ENCODE measurements at places on chromosomes 4 and X.

GRCh38 chr4:52643785-52644244, 15.3 kb downstream of the USP46 start:
- DNase-seq = peak; percentile 17

- DNase-seq = no peak
Observed at GRCh38 chrX:3653111-3653510, 60.3 kb downstream of the PRKX start.

GRCh38 chr4:82230306-82230705, 143.5 kb downstream of the HNRNPD start:
- DNase-seq = no peak

DNA sequence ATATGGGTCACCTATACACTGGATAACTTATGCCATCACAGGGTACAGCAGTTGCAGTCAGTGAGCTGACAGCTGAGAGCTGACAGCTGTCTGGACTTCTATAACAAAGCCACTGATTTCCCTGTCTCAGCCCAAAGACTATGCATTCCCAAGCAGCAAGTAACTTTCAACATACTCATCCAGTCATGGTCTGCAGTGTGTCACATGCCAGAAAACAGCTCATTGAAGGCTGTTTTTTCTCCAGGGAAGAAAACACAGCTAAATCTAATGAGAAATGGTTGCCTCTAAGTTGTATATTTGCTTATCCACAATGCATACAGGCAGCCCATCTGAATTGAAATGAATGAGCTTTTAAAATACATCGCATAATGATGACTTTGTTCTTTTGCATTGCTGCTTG, 6.3 kb downstream of the KIAA1210 start:
- peak; percentile 54 for DNase-seq

GRCh38 chr4:61614231-61614630, 414.1 kb downstream of the ADGRL3 start:
- no peak for DNase-seq

- no peak for DNase-seq
Observed at GRCh38 chrX:136198010-136198409, 50.7 kb downstream of the FHL1 start.

DNA sequence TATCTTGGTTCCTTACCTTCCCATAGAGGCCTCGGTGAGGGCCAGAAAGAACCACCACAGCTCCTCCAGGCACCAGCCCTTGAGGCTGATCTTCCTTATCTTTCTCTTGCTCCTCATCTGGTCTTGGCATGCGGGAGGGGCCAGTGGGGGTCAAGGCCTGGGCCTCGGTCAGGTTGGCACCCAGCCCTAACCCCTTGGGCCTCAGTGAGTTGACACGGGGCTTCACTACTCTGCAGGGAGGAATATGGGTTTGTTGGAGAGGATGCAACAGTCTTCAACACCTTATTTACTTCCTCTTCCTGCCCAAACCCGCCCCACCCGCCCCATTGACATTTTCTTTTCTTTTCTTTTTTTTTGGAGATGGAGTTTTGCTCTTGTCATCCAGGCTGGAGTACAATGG, 6.0 kb downstream of the GPKOW start:
- DNase-seq = no peak

DNA sequence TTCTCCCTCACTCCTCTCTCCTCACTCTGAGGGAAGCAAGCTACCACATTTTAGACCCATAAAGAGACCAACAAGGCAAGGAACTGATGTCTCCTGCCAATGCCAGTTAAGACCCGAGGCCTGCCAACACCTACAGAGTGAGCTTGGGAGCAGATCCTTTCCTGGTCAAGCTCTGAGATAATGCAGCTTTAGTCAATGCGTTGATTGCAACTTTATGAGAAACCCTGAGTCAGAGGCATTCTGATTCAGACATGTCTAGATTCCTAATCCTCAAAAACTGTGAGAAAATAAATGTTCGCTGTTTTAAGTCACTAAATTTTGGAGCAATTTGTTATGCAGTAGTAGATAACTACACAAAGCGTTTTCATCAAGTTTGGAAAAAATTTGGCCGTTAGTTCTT, 115.5 kb downstream of the JADE1 start:
- DNase-seq = no peak

GRCh38 chrX:107701493-107702121, 73.3 kb downstream of the PRPS1 start:
- DNase-seq = no peak

- DNase-seq = no peak
Observed at GRCh38 chrX:139844163-139844562, 88.7 kb downstream of the ATP11C start.

DNA sequence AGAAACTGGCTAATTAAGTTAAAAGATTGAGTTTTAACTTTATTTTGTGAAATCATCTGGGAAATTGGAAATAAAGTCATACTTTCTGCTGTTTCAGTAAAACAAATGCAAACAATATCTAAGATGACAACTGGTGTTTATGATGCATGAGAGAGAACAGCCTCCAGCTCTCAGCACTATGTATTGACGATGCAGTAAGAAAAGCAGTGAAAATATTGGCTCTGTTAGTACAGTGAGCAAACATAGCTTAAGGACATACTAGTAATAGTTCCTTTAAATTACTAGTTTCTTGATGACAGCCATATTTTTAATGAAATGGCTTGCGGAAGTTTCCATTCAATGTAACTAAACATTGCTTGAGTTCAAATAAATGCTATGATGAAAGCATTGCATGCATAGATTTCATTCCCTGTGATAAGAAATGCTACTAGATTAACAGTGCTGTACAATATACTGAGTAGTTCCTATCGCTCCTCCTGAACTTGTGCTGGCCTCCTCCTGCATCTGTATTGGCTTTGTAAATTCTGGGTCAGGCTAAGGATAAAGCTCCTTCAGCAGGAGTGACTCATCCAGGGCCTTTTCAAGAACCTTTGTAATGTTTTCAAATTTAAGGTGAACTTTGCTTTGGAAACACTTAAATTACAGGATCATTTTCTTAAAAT, 11.6 kb downstream of the ARHGAP24 start:
- DNase-seq = no peak

DNA sequence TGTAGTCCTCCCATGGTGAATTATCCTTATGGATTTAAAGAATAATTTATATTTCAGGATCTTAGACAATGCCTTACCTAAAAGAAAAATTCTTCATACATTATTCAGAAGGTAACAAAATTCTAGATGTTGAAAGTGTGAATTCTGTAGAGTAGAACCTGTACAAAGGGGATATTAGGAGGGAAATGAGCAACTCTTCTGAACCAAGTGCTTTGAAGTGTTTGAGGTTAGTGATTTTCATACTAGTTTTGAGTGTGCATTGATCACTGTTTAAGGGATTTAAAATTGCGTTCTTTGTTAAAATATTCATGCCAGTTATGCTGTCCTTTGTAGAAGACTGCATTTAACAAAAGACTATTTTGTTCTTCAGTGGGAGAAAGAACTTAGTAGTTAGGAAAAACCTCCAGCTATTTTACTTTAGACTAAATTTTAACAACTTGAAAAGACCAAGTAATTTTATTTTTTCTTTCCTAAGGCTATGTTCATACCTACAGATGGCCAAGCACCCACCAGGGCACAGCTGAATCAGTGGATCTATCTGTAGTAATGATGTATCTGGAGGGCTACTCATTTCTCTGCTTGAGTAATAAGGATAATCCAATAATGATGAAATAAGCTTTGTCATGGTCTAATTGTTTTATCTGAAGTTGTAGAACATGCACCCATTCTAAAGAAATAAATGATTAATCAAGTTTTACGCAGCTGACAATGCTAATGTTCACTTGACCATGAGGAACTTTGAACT, 134.3 kb upstream of the RPS6KA6 start:
- DNase-seq = no peak

All from stromal cell of bone marrow (primary cell).